GM12865 (cell line): ENCODE measurements at places on chromosomes 6 and 20.

DNA sequence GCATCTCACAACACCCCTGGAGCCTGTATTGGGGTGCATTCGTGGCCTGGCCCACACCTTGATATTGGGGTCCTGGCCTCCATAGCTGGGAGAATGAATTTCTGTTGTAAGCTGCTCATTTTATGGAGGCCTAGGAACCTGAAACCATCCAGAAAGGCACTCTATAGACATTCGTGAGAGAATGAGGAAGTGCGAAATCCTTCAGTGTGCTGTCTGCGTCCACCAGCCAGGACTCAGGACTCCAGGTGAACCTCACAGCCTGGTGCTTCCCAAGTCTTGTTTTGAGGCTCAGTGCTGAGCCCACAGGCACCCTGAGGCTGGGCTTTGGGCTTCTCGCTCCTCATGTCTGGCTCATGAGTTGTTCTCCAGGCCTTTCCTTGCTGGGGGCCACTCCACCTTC lies 11.9 kb upstream of the RBBP8NL start:
- DNase-seq: peak; percentile 22

GRCh38 chr20:5074232-5074674 lies 45.5 kb downstream of the PCNA start:
- peak; percentile 58 for DNase-seq

DNA sequence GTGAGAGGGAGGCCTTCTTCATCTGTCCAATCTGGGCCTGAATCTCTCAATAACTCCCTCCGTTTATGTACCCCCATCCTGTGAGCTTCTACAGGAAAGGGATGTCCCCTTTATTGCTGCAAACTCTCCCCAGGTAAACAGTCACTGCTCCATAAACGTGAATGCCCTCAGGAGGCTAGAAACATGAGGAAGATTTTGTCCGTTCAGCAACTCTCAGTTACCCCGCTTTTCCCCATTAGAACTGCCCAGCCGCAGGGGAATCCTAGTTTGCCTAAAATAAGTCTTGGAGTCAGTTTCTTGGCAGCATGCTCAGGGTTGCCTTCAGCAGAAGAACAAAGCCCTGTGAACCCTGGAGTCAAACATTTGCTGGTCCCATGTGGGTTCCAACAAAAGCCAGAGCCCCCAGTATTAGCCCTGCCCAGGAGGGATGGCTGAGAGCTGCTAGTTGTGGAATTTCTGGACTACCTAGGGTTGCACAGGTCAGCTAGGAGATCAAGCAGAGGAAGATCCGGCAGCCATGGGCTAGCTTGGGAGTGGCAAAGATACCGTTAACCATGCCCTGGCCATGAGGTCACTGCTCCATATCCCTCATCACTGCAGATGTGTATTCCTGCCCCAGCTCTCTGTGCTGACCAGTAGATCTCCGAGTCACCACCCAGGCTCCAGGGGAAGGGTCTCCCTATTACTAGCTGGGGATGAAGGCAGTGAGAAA lies 640 bp downstream of the LRRN4 start:
- DNase-seq: no peak

DNA sequence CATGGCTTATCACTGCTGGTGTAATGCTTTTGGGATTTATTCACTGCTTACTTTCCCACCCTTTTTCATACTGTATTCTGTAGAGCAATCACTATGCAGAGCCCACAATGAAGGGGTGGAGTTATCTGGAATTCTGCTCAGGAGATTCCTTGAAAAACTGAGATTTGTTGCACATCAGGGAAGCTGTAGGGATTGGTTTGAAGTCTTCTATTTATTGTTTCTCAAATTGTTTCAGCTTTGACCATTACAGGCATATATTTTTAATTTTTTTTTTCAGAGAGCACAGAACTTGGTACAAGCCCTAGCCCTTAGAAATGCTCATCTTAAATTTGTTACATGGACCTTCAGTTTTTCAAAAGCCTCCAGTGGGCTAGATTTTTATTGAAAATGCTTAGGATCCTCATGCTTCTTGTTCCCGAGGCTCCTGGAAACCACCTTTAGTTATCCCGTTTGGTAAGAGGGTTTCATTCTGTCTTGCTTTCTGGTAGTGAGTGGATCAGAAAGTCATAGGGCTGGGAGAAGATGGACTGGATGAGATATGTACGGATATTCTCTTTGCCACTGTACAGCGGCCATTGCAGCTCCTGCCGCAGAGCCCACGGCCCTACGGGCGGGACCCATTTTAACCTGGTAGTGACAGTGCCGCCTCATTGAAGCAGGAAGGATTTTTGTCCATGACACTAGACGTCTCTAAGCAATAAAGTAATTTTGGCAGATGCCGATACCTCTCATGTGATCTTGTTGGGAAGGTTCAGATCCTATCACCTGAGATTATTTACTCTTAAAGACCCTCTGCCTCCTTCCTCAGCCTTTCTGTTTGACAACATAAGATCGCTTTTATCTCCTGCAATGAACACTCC lies 45.3 kb upstream of the ZNF184 start:
- DNase-seq: peak; percentile 47

- no peak for DNase-seq
Observed at GRCh38 chr6:4128748-4129147, 6.6 kb downstream of the ECI2 start.

GRCh38 chr6:148128014-148128730 lies 214.5 kb upstream of the SASH1 start:
- DNase-seq: no peak

DNA sequence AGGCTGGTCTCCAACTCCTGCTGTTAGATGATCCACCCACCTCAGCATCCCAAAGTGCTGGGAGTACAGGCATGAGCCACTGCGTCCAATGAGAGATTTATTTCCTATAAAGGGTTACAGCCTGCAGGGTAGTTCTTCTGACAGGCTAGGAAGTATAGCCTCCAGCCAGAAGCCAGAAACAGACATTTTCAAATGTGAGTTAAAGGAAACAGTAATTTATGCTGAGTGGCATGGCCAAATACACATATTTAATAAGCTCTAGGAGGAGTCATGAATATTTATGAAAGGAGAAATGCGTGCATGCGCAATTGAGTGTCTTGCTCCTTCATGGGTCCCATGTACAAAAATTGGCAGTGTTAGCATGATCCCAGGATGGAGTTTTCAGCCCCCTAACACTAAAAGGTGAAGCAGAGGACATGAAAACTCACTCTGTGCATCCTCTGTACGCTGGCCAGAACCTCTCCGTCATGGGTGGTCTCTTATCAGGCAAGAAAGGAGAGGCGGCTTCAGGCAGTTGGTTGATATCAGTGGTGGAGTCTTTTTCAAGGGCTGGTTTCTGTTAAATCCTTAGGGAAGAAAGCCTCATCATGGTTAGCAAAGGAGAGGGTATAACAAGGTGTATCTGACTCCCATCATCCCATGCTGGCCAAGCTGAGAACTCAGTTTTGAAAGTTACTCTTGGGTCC lies 21.3 kb upstream of the PDCD2 start:
- no peak for DNase-seq

- no peak for DNase-seq
Observed at GRCh38 chr6:121932076-121932991, 467.1 kb upstream of the HSF2 start.

- DNase-seq: no peak
Observed at GRCh38 chr6:12622566-12622965, 94.0 kb upstream of the PHACTR1 start.
